ENCODE measurements at places on chromosomes 2 and 18. TPM values are rescaled to one million over a fixed set of nuclear protein-coding genes. Genes with fewer than 3 reads are reported as not detected.

DNA sequence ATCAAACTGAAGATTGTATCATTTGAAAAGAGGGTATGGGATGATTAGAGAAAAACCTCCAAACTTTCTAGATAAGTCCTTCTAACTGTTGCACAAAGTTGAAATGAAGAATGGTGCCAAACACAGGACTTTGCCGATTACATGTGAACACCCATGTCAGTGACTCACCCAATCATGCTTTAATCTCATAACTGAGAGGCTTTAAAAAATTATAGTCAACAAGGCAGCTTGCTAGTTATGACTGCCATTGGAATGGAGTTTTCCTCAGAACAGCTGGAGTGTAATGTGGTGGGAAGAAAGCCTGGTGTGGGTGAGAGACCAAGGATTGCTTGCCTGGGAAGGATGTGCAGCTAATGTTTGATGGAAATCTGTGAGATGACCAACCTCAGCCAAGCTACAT is 98.2 kb upstream of the ALPP start:
- DNase-seq = no peak

GRCh38 chr2:186593523-186593922 is 3.7 kb downstream of the ITGAV start:
- DNase-seq = no peak

DNA sequence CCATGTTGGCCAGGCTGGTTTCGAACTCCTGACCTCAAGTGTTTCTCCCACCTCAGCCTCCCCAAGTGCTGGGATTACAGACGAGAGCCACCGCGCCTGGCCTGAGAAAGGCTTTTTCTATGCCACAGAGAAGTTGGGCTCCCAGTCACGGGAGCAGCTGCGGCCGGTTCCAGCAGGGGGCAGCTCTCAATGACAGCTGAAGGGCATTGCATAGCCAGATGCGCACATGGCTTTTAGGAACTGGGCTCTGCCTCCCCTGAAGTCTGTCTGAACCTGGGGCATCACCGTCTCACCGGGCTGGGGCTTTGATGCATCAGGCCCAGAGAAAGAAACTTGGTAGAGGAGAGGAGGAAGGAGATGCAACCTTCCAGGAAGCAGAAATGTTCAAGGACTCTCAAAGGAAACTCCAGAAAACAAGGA is 84.2 kb upstream of the LAPTM4A start:
- peak; percentile 76 for DNase-seq

The ARHGAP15 gene
- 26.2 TPM for total RNA-seq

- DNase-seq = no peak
Measured at GRCh38 chr18:10057401-10057893, 143.6 kb downstream of the VAPA start.

The LONRF2 gene
- total RNA-seq = 10.9 TPM

GRCh38 chr2:136538489-136538888 is 226.9 kb upstream of the THSD7B start:
- no peak for DNase-seq

The HOXD11 gene
- 0.29 TPM for total RNA-seq

- DNase-seq = no peak
Measured at GRCh38 chr18:6521803-6522418, 107.2 kb upstream of the L3MBTL4 start.

GRCh38 chr2:113126845-113127645 is at the start of gene IL1RN:
TSS of gene IL1RN (plus strand) at chr2:113127598. CDS start at chr2:113127625, 27 bp downstream.
- DNase-seq = peak; percentile 62

All from aorta (tissue), 5 donors.